ENCODE measurements at places on chromosomes 11 and 22.

DNA sequence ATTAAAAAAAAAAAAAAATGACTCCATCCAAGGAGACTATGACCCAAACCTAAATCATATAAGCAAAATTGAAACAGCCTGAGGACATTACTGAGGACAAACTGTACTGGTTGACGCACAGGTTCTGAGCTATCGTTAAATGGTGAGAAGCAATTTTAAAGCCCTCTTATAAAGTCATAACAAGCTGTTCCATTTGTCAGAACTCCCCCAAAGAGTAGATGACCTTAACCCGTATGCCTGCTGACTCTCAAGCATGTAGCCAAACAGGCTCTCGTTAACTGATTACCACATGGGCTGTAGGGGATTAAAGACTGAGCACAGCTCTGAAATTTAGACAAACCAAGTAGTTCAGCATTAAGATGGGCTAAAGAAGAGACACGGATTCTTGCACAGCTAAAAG lies 2.2 kb downstream of the CRYAB start:
- DNase-seq = no peak

DNA sequence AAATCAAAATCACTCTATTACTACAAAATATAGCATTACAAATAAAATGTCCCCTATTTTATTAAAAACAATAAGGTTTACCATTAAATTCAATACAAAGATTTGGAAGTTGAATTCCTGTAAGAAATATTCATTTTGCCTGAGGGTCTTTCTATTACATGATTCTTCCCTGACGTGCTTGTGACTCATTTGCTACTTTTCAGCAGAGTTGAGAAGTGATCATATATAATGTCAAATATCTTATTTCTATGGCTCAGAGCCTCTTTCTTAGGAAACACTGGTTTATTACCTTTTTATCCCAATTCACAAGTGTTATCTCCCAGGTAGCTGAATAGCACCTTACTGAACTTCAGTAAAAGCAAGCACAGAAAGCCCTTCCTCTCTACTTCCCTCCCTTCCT lies 65.2 kb upstream of the CNTN5 start:
- no peak for DNase-seq

DNA sequence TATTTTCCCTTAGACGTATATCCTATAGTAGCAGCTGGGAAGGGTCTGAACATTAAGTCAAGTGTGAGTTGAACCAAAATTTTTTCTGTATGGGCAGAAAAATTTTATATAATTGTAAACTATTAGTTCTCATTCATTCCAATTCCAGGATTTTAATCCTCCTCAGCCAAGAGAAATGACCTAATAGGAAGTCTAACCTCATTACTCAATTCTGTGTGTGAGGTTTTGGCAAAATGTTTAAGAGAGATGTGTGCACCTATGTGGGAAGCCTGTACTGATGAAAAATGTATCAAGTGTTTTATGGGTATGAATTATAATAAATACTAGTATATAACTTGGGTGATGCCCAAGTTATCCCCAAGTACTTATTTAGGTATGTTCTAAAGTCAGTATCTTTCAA lies 311.6 kb upstream of the PITPNB start:
- DNase-seq = no peak

- no peak for DNase-seq
Observed at GRCh38 chr22:19705181-19705934, 8.9 kb upstream of the SEPTIN5 start.

DNA sequence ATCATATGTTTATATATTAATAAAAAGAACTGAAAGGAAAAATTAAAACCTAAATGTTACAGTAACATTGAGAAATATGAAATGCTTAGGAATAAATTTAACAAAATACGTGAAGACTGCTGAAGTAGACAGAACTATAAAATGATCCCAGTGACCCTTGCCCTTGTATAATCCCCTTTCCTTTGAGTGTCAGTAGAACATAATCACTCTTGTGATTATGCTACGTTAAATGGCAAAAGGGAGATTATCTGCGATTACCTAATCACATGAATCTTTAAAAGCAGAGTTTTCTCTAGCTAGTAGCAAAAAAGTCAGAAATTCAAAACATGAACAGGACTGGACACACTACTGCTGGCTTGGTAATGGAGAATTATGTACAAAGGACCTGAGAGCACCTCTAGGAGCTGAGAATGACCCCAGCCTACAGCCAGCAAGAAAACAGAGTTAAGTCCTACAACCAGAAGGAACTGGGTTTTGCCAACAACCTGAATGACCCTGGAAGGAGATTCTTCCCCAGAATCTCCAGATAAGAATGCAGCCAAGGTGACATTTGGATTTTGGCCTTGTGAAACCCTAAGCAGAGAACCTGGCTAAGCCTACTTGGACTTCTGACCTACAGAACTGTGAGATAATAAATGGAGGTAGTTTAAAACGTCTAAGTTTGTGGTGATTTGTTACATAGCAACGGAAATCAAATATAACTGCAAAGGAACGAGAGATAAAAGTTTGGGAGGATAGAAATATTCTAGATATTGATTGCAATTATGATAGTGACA lies 157.2 kb downstream of the ATG16L2 start:
- DNase-seq = no peak

GRCh38 chr11:21653951-21654421 lies 538.9 kb upstream of the ANO5 start:
- DNase-seq = no peak

GRCh38 chr22:28917747-28918549 lies 34.6 kb downstream of the ZNRF3 start:
- no peak for DNase-seq

GRCh38 chr11:36033082-36033751 lies 89.4 kb downstream of the LDLRAD3 start:
- no peak for DNase-seq

- no peak for DNase-seq
Observed at GRCh38 chr22:40626851-40627250, 9.7 kb downstream of the MRTFA start.

GRCh38 chr22:27877501-27877900 lies 41.6 kb downstream of the PITPNB start:
- DNase-seq = no peak

GRCh38 chr11:132784441-132784840 lies 747.9 kb downstream of the OPCML start:
- no peak for DNase-seq

GRCh38 chr11:120224972-120225909 lies 14.4 kb downstream of the OAF start:
- DNase-seq = no peak

DNA sequence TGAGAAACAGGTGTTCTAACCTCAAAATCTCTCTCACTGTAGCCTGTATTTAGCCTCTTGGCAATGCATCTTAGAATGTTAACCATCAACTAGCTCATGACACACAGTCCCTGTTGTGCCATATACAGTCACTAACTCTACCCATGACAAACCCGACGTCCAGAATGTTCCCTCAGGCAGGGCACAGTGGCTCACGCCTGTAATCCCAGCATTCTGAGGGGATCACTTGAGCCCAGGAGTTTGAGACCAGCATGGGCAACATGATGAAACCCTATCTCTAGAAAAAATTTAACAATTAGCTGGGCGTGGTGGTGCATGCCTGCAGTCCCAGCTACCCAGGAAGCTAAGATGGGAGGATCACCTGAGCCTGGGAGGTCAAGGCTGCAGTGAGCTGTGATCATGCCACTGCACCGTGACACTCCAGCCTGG lies 18.2 kb upstream of the CCDC34 start:
- DNase-seq = no peak

DNA sequence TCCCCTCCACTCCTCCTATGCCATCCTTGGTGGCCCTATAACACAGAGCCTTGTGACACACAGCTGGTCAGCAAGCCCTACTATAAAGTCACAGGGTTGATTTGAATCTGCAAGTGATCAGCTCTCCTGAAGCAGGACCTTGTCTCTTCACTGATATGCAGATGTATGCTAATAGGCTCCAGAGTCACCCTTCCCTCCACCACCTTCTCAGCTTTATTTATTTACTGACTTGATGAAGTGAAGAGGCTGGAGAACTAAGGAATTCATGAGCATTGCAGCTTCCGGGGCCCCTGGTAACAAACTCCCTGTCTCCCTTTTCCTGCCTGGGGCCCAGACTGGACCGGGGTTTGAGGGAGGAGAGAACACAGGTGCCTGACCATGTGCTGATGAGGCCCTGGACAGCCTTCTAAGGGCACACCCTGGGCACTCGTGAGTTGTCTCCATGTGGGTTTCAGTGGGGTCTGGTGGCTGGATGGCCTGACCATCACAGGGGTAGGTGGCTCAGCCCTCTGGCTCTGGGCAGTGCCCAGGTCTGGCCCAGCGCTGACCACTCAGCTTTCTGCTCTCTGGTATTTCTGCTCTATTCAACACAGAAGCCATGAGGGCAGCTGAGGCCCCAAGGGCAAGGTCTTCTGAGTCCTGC lies 307.5 kb downstream of the NTM start:
- no peak for DNase-seq

GRCh38 chr11:57348636-57349313 lies 10.6 kb downstream of the P2RX3 start:
- DNase-seq = no peak
